ENCODE measurements at places on chromosomes 6 and 20. TPM values are rescaled to one million over a fixed set of nuclear protein-coding genes. Genes with fewer than 3 reads are reported as not detected.

Gene RTEL1
- 35.6 TPM for total RNA-seq

Gene SLCO4A1
- 4.3 TPM for total RNA-seq

- no peak overlapping the region for H3K27ac ChIP-seq
- H3K4me3 ChIP-seq, result no peak overlapping the region
- no peaks in the 10 kb centered on the region for H3K36me3 ChIP-seq
- no peak for DNase-seq
- H3K27me3 ChIP-seq, result no peaks in the 10 kb centered on the region
Observed at GRCh38 chr20:17759449-17759848, 59.7 kb downstream of the BANF2 start.

GRCh38 chr6:151285122-151285521 lies 45.4 kb downstream of the AKAP12 start:
- H3K36me3 ChIP-seq, result no peaks in the 10 kb centered on the region
- no peak overlapping the region for H3K27ac ChIP-seq

- no peaks in the 10 kb centered on the region for H3K4me1 ChIP-seq
- no peaks in the 10 kb centered on the region for H3K27me3 ChIP-seq
- DNase-seq, result no peak
- no peak overlapping the region for H3K27ac ChIP-seq
Observed at GRCh38 chr6:154394571-154394970, 38.0 kb upstream of the IPCEF1 start.

DNA sequence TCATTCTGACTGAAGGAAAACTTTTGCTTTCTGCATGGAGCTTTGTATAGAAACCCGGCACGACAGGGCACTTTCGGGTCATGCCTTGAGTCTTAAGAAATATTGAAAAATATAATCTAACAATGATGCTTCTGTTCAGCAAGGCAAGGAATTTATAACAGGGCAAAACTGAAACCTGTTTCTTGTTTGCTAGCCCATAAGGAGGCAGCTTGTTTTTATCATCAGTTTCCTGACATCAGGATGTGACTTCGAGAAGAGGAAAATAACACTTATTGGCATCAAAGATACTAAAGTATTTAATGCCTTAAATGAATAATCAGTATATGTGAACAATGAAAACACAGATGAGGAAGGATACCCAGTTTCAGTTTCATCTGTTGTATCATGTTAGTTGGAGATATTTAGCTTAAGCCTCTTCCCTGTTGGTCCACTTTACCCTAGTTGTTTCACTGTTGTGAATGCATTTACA lies 146.5 kb downstream of the CDKAL1 start:
- H3K27ac ChIP-seq, result no peak overlapping the region
- no peaks in the 10 kb centered on the region for H3K4me1 ChIP-seq

DNA sequence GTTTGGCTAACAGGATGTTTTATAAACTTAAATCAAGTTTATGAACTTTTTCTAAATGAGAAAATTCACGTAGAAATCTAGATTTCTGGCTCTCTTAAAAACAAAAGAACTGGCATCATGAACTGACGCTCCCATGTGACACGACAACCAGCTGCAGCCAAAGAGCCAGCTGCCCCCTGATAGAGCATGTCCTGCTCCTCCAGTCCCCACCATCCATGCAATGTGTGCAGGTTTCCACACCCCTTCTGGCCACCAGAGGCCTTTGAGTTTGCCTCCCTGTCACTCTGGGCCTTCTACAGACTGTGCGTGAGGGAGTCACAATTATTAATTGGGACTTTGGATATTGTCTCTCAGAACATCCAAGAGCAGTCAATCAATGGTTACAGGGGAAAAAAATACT lies 1.6 kb upstream of the GPLD1 start:
- H3K36me3 ChIP-seq, result no peaks in the 10 kb centered on the region
- no peak overlapping the region for H3K27ac ChIP-seq
- DNase-seq, result no peak
- H3K4me1 ChIP-seq, result peaks cover 6% of the 10 kb centered on the region
- no peak overlapping the region for H3K4me3 ChIP-seq
- H3K27me3 ChIP-seq, result no peaks in the 10 kb centered on the region

- H3K27ac ChIP-seq, result no peak overlapping the region
- DNase-seq, result no peak
- no peaks in the 10 kb centered on the region for H3K4me1 ChIP-seq
- H3K4me3 ChIP-seq, result no peak overlapping the region
- no peaks in the 10 kb centered on the region for H3K36me3 ChIP-seq
Observed at GRCh38 chr6:168624948-168625347, 184.0 kb downstream of the SMOC2 start.

DNA sequence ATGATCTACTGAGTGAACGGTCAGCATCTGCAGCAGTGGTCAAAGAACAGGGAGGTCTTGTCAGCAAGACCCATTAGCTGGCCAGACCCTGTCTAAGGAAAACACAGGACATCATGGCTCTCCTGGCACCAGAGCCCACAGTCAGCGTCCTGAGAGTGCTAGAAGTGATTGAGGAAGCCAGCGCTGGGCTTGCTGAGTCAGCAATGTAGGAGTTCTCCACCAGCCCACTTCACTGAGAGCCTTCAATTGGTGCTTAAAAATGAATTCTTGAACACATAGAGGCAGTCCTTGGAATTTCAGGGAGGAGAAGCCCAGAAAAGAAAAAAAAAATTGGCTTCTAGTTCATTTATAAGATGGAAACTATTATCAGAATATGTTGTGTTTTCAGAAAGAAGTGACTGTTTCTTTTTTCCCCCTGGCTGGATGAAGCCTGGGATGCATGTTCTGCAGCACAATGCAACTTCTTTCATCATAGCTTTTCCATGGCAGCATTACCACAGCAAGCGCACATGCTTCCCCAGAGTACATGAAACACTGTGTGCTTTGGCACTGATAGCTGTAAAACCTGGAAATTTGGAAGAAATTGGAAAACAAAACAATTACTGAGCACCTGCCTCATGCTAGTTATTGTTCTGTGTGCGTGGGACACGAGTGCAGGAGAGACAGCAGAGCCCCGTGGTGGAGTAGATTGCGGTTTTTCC lies 899.9 kb downstream of the C6orf118 start:
- no peak for DNase-seq
- no peaks in the 10 kb centered on the region for H3K27me3 ChIP-seq
- no peaks in the 10 kb centered on the region for H3K36me3 ChIP-seq
- H3K27ac ChIP-seq, result no peak overlapping the region
- H3K4me1 ChIP-seq, result no peaks in the 10 kb centered on the region

- no peaks in the 10 kb centered on the region for H3K27me3 ChIP-seq
- no peak overlapping the region for H3K27ac ChIP-seq
- H3K36me3 ChIP-seq, result no peaks in the 10 kb centered on the region
- no peaks in the 10 kb centered on the region for H3K4me1 ChIP-seq
- no peak overlapping the region for H3K4me3 ChIP-seq
- DNase-seq, result no peak
Observed at GRCh38 chr6:134757911-134758361, 192.0 kb downstream of the ALDH8A1 start.

DNA sequence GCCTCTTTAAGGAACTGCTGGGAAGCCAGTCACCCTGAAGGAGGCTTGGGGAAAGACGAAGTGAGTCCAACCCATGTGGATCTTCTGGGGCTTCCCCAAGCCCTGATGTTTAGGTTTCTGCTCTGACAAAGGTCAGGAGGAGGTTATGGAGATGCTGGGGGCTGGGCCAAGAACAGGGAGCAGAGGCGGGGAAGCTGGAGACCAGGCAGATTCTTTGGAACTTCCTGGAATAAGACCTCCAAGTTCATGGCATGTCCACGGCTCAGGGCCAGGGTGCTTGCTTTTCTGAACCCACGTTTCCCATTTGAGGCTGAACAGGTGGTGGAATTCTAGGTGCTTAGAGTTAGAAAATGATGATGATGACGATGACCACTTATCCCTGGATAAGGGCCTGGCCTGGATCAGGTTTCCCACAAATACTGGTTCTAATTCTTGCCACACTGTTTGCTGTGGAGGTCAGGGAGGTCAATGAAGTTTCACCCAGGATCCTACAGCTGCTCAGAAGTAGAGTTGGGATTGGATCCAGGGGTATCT lies 30.0 kb upstream of the TGM2 start:
- no peaks in the 10 kb centered on the region for H3K4me1 ChIP-seq
- no peak overlapping the region for H3K27ac ChIP-seq
- no peak for DNase-seq
- no peak overlapping the region for H3K4me3 ChIP-seq
- no peaks in the 10 kb centered on the region for H3K27me3 ChIP-seq
